MV-4-11 (cell line): ENCODE measurements at places on chromosomes 1 and 21.
A peak's percentile ranks its signal among the peaks of the same experiment; 100 is the strongest.

DNA sequence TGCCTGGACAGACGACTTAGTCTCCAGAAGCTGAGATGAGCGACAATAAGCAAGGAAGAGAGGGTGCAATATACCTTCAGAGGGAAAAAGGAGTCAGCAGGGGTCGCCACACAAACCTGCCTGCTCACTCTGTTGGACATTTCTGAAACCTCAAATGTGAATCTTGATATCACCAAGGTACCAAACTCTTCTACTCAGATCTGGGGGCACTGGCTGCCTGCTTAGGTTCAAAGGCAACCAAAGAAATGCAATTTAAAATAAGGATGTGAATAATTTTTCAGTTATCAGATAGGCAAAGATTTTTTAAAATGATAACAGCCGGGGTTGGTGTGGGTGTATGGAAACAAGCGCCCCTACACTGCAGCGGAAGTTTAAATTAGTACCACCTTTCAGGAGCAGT, 164.2 kb downstream of the HIVEP3 start:
- no peak for DNase-seq

DNA sequence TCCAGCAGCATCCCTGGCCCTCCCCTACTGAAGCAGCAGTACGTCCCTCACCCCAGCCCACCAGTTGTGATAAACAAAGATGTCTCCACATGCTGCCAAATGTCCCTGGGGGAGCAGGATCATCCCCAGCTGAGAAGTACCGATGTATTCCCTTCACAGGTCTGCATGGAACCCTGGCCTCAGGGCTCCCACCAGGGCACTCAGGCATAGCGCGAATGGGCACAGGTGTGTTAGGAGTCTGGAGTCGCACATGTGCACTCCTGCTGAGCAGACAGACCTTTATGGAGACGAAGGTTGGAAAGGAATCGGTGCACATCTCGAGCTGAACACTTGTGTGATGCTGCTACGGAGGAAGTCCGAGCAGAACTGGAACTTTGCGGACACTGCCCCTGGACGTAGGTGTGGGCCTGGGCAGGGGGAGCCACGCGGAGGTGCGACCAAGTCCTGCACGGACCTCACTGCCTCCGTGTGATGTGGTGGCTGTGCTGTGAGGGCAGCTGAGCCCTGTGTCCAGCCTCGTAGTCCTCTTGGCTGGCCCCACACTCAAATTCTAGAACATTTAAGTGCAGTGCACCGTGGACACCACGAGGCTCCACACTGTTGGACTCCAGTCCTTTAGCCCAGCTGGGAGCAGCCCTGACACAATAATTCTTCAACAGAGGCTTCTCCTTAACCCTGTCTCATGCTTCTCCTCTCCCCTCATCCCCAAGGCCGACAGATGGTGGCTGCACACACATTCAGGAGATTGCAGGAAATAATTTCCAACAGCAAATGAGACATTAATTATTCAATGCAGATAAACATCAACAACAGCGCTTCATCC, 43.4 kb downstream of the RSPH1 start:
- no peak for DNase-seq

- DNase-seq: no peak
Observed at GRCh38 chr1:16607433-16607851, 5.9 kb downstream of the NBPF1 start.

DNA sequence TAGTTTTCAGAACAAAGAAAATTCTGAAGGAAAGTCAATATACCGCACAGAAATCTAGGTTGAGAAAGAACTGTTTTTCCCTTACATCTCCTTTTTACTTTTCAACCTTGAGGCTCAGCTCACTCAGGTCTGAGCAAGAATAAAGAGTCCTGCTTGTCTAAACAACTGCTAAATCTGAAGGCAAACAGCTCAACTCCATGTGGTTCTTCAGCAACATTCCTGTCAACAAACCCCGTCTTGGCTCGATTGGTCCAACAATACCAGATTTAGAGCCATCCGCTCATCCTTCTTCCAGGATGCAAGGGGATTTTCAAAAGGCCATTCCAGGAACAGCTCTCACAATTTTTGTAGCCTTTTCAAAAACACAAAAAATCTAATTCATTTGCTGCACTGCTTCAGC, 119.8 kb downstream of the HLCS start:
- DNase-seq: no peak

GRCh38 chr1:240284656-240285414, 193.2 kb downstream of the FMN2 start:
- no peak for DNase-seq

GRCh38 chr1:226360106-226360746, 47.7 kb downstream of the PARP1 start:
- no peak for DNase-seq

- DNase-seq: no peak
Observed at GRCh38 chr1:67952071-67952470, 98.4 kb downstream of the DIRAS3 start.

- no peak for DNase-seq
Observed at GRCh38 chr21:33289199-33289819, 23.1 kb downstream of the IL10RB start.

DNA sequence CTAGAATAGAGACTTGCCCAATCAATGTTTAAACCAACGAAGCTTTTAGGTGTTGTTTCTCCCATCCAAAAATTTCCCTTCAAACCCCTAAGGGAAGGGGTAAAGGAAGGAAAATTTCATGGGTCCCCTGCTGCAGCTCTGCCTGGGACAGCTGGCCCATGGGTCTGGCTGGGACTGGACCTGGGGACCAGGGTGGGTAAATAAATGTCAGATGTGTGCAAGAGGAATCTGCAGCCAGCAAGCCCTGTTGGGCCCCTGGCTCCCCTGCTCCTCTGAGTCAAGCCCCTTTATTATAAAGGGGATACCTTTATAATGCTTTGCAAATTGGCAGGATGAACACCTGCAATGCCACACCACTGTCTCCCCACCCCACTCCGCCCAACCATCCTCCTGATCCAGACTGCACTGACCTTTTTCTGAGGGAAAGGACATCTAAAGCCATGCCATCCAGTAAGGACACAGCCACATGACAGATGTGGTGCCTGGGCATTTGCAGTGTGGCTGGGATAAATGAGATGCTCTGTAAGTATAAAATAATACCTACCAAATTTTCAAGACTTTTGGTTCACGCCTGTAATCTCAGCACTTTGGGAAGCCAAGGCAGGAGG, 1.9 kb upstream of the TMEM125 start:
- DNase-seq: no peak

- DNase-seq: peak; percentile 65
Observed at GRCh38 chr1:112614460-112615065, 4.4 kb downstream of the ST7L start.

- no peak for DNase-seq
Observed at GRCh38 chr1:246160905-246161304, 346.2 kb downstream of the SMYD3 start.

DNA sequence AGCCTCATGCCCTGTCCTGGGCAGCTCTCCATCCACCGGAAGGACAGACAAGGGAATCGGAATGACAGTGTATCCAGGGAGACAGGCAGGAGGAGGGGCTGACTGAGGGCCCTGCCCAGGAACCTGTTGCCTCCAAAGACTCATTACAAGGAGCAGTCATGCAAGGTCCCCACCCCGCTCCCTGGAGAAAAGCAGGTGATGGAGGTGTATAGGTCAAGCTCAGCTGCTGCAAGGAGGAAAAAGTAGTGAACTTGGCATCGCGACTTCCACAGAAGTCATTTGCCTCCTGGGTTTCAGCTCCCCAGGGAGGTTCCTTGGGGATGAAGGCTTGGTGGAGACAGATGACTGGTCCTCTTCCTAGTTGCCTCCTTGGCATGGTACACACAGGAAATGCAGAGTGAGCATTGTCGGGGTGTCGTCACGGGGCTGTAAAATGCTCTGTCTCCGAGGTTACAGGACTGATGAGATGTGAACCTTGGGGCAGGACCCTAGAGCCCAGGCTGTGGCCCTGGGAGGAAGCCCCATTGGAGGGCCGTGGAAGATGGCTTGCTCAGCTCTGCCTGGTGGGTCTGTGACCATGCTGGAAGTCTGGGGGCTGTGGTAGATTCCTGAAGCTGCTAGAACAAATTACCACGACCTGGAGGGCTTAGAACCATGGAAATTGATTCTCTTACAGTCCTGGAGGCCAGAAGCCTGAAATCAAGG, 219.6 kb upstream of the C1orf174 start:
- no peak for DNase-seq

DNA sequence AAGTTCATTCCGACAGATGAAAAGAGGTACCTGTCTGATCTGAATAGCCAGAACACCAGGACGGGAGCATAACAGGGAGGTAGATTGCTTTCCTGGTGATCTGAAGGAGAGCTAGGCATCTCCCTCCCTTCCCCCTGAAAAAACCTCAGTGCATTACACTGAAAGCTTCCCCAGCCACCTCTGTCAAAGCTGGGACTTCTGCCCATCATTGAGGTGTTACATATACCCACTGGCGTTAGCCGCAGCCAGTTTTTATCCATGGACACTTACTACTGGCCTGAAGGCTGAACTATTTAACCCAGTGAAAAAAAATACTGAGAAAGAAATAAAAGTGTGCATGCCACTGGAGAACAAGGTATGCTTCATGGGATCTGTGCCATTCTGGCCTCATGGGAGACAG, 568.3 kb upstream of the ADAMTS5 start:
- DNase-seq: no peak

DNA sequence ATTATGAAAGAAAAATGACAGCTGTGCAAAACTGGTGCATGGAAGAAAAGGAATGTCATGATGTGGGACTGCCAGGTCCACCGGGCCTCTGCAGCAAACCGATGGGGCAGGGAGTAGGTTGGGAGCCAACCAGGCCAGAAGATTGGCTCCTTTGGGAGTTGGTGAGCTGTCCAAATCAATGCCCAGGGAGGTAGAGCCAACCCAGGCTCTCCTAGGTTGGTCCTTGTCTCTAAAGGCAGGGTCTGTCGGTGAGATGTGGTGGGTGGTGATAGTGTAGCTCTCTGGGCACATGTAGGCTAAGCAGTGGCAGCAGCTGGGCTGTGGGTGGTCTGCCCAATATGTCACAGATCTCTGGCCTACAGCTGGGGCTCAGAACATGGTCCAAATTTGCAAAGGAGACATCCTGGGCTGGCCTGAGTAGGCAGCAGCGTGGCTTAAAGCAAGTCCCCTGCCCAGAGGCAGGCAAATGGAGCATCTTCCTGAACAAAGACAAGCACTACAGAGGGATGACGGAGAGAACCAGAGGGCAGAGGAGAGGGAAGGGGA, 61.2 kb upstream of the PRDX6 start:
- no peak for DNase-seq

- peak; percentile 68 for DNase-seq
Observed at GRCh38 chr1:59136541-59137275, 160.2 kb upstream of the FGGY start.

GRCh38 chr1:18972531-18972930, 16.1 kb upstream of the IFFO2 start:
- no peak for DNase-seq

GRCh38 chr1:80202118-80202517, 1195.6 kb upstream of the ADGRL4 start:
- DNase-seq: no peak

GRCh38 chr1:92502247-92502646, 15.5 kb upstream of the GFI1 start:
- peak; percentile 82 for DNase-seq
